Substantia nigra (tissue), 51 donors: ENCODE measurements at places on chromosomes 12 and 14.

GRCh38 chr14:61565181-61565580, 130.1 kb upstream of the HIF1A start:
- no peak for DNase-seq

DNA sequence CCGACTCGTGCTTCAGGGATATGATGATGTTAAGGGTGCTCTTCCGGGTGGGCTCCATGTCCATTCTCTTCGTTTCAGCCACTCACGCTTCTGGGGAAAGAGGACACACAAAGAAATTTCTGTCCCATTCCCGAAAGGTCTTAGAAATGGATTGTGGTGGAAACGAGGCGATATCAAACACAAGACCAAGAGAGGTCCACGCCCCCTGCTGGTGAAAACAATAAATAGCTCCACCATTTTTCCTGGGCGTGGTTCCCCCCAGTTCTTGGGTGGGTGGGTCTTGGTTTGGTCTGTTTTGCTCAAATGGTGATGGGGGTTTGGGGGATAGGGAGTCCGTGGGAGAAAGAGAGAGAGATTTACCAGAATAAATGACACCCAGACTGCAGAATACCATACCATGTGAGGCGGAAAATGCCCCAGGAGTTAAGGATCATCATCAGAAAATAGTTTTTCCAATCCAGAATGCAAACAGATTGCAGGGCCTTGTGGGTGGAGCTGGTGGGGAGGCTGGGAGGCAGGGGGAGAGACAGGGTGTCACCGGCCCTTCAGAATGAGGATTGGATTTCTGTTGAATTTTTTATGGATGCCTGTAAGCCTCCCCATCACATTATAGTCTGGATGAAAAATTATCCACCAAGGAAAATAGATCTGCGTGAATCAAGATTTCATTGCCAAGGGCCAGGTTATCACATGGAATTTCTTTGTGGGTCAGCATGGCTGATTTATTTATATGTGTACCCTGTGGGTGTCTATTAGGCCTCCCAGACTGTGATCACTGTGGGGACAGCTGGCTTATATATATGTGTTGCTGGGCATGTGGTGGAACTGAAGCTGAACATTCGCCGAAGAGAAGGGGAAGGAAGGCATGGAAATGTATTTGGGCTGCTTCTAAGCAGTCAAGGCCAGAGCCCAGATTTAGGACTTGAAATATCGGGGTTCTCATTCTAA, 55.8 kb downstream of the SRRM4 start:
- no peak for DNase-seq

- DNase-seq = no peak
These were observed 6.1 kb downstream of the SPRING1 start for GRCh38 chr12:116731801-116732200.

- DNase-seq = no peak
These were observed 25.6 kb upstream of the ARID4A start for GRCh38 chr14:58272588-58273372.

DNA sequence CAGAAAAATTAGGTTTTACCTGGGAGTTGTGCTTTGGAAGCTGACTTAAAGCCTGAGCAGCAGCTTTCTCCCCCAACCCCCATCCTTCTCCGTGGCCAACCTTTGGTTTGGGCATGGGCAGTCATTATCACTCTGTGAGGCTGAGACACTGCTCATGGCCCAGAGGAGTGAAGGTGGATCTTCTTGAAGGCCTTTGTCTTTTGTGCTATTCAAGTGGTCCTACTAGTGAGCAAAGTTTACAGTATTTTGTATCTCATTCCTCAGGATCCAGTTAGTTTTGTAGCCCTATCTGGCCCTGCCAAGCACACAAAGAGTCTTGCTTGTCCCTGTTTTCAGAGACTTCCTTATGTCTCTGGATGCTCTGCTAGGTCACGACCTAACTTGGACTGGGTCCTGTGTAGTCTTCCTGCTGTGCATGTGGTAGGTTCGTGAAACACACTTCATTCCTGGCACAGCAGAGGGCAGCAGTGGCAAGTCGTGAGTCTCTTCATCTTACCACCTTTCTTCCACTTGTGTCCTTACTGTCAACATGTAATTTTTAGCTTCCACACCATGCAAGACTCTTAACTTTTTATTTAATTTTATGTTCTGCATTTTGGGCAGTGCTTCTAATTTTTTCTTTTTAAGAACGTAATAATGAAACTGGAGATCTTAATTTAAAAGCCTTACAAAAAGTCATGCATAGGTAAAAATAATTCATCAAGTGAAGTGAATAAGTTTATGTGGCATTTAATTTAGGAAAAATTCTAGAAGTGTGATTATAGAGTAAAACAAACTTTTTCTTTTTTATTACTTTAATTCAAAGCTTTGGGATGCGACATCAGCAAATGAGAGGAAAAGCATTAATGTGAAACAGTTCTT, 53.7 kb downstream of the APAF1 start:
- peak; percentile 35 for DNase-seq

- DNase-seq = no peak
These were observed 33.1 kb downstream of the SNRNP35 start for GRCh38 chr12:123491056-123491455.

DNA sequence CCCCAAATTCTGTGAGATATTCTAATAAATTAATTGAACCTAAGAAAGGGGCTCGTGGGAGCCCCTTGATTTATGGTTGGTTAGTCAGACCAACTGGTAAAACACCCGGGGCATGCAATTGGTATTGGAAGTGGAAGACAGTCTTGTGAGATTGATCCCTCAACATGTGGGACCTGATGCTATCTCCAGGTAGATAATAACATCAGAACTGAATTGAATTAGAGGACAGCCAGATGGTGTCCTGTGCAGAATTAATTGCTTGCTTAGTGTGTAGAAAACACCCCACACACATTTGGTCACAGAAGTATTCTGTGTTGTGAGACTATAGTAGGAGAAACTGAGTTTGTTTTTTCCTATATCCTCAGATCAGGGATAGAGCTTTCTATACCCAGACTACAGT, 22.0 kb downstream of the PYROXD1 start:
- DNase-seq = no peak

- no peak for DNase-seq
These were observed 230.5 kb downstream of the AKAP6 start for GRCh38 chr14:32559590-32559989.

DNA sequence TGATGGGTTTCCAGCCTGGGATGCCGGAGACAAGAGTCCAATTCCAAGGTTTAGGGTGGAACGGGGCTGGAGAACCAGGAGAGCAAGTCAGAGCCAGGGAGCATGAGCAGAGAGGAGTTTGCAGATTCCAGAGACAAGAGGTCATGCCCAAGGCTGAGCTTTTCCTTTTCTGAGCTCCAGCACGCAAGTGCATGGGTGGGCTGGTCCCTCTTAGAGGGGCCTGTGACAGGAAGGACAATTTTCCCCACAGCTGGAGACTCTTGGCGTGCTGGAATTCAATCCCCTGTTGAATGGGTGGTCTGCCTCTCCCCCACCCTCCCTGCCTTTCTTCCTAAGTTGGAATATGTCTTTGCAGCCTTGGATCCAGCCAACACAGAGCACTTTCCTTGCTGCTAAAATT, 431.9 kb downstream of the BCL11B start:
- no peak for DNase-seq

DNA sequence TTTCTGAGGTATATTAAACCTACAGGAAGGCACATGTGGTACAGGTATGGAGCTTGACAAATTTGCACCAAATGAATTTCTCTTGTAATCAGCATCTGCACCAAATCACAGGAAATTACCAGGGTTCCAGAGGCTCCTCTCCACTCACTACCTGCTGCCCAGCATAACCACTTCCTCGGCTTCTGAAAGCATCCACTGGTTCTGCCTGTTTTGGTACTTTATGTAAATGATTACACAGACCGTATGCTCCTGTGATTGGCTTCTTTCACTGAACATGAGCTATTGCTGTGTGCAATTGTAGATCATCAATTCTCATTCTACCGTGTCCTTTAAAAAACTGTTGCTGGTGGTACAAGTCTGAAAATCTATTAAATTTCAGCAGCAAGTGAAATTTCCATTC, 522.1 kb downstream of the TMEM132D start:
- no peak for DNase-seq

- DNase-seq = no peak
These were observed 814 bp downstream of the ANKRD13A start for GRCh38 chr12:109999983-110000505.

DNA sequence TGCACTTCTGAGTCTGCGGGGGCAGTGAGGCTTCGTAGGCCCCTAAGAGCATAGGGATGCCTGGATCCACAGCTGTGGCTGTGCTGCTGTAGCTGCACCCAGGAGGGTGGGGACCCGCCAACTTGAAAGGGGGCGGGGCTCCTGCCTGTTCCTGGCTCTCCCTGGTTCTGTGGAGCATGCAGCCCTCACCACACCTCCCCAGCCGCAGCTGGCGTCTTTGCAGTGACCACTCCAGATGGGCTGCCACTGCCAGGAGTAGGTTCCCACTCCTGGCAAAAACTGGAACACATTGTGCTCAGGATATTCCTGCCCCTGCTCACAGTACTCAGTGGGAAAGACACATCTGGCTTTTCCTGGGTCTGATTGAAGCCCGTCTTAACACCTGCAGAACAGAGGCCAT, 35.8 kb downstream of the TIMELESS start:
- no peak for DNase-seq

- no peak for DNase-seq
These were observed 291.0 kb upstream of the FKBP4 start for GRCh38 chr12:2503762-2504161.

DNA sequence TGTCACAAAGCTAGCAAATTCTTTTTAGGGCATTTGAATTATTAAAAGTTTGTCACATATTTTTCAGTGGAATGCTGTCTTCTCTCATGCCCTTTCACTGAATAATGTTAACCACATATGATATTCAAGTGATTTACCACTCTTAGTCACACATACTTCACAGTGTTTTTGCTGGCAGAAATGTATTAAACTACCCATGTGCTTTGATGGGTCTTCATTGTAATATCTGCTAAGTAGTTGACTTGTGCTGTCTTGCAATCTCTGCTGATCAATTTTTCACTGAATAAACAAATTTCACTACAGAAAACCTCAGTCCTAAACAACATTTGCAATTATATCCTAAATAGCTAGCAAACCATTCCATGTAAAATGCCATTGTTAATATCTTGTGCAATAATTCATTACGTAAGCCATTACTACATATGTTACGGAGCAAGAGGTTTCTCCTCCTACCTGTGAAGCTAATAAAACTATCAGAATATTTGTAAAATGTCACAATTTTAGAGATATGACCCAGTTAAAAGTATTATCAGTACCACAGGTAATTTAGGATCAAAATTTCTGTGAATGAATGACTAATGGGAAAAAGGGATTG, 64.6 kb upstream of the LMO3 start:
- DNase-seq = no peak

DNA sequence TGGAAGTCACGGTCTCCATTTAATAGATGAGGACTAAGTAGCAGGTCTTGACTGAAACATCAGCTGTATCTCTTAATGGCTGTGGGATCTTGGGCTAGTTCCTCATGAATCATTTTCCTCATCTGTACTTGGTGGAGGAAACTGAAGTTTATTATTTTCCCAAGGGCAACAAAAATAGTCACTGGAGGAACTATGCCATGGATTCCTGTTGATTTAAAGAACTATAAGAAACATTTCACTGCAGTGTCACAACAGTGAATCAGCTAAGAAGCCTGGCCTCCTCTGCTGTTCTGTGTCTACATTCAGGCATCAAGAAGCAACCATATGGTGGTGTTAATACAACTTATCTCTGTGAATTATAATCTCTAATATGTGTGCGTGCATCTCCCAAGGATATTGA, 200.5 kb downstream of the STXBP6 start:
- no peak for DNase-seq
